ENCODE measurements at places on chromosomes 7 and 10. TPM values are rescaled to one million over a fixed set of nuclear protein-coding genes. Genes with fewer than 3 reads are reported as not detected.

The CRYGN gene
- 0.50 TPM for total RNA-seq

The LLCFC1 gene
- total RNA-seq = not detected

The NSUN5 gene
- 17.5 TPM for total RNA-seq

The GPR26 gene
- total RNA-seq = not detected

The TEX36 gene
- total RNA-seq = not detected

The TMEM139 gene
- not detected for total RNA-seq

The FAM25A gene
- not detected for total RNA-seq

The GPR146 gene
- 3.3 TPM for total RNA-seq

DNA sequence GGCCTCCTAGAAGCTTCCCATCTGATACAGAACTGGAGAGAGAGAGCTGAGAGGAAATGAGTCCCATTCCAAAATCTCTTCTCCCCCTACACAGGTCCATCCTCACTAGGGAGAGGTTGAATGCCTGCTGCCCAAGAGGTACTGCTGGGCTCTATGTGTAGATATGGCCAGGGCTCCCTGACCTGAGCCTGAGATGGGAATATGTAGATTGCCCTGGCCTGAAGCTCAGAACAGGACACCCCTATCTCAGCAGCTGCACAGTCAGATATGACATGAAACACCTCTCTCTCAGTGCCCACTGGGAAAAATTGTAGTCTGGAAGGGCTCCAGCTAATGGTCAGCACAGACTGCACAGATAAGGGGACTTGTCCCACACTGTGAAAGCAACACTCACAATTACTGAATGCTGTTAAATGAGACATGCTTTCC lies 3.1 kb upstream of the IFIT1B start:
- DNase-seq = peak; percentile 13

DNA sequence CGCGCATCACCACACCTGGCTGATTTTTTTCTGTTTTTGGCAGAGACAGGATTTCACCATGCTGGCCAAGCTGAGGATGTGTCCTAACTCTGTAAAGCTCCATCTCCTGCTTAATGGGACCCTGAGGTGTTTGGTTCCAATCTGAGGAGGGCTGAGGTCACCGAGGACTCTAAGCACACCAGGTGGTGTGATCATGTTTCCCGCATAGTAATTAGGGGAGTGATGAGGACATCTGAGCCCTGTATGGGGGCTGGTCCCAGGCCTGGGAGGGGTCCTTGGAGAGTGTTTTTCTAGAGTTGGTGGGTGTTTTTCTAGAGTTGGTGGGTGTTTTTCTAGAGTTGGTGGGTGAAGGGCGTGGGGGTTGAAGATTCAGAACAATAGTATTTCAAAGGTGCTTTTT lies 3.0 kb upstream of the ABHD11 start:
- DNase-seq = no peak

GRCh38 chr7:887488-887820 lies 11.1 kb downstream of the GET4 start:
- no peak for DNase-seq

DNA sequence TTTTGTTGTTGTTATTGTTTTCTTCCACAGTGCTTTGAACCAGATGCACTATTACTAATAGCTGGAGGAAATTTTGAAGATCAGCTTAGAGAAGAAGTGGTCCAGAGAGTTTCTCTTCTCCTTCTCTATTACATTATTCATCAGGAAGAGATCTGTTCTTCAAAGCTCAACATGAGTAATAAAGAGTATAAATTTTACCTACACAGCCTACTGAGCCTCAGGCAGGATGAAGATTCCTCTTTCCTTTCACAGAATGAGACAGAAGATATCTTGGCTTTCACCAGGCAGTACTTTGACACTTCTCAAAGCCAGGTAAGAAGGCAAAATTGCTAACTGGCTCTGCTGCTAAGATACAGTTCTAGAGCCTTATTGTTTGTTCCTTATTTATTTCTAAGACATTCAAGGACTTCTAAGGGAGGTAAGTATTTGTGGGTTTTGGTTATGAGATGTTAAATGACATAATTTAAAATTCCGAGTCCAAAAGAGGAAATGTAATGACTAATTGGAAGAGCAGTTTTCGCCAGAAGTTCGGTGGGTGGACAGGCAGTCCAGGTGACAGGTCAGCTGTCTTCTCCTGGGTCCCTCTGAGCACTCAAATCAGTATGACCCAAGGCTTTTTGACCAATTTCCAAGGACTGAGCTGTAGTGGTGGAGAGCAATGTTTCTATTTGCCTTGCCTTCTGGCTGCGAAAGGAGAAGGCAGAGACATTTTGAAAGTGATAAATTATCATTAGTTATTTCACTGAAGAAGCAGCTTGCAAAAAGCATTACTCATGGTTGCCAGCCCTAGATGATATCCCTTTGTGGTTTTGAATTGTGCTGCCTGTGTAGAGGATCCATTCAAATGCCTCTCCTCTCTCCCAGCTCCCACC lies 10.1 kb downstream of the SLC39A12 start:
- DNase-seq = peak; percentile 91

GRCh38 chr10:125363791-125364190 lies 203.4 kb upstream of the CTBP2 start:
- DNase-seq = no peak

- no peak for DNase-seq
Observed at GRCh38 chr10:75367021-75367487, 34.5 kb downstream of the ZNF503 start.

GRCh38 chr7:91457208-91457607 lies 193.0 kb downstream of the FZD1 start:
- no peak for DNase-seq

GRCh38 chr7:105713488-105714465 lies 132.5 kb upstream of the EFCAB10 start:
- DNase-seq = no peak

DNA sequence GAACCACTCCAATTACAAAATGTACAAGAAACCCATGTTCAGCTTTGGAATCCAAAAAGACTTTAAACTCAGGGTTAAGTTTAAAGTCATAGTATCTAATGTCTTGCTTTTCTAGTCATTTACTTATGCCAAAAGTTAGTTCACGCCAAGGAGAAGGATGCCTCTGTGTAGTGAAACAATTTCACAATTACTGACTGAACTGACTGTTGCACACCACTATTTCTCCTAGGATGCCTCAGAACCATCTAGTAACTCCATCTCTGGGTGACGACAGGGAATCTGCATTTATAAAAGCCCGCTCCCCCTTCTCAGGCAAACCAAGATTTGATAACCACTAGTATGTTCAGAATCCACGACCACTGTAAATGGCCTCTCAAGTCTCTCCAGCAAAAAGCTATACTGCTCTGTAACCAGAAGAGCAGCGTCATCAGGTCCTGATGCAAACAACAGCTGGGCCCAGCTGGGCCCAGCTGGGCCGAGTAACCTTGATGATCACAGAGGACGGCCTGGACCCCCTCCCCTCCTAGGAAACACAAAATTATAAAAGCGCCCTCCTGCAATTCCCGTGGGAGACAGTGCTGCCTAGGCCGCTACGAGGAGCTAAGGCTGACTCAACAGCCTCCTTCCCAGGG lies 680 bp upstream of the ADO start:
- DNase-seq = peak; percentile 10

GRCh38 chr10:93081318-93081717 lies 7.6 kb downstream of the CYP26A1 start:
- no peak for DNase-seq

DNA sequence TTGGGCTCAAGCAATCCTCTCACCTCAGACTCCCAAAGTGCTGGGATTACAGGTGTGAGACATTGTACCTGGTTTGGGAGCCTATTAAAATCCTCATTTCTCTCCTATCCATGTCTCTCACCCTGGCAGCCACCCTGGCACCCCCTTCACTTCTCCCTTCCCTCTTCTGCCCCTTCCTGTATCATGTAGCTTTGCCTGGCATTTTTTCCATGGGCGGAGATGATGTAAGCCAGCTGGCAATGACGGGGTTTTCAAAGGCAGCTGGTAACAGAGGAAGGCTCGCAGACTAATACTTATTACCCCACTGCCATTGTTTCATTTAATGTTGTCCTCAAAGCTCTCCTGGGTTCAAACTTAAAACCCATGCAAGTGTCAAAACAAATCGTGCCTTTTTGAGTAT lies 61.9 kb downstream of the RGS10 start:
- DNase-seq = peak; percentile 59

- peak; percentile 42 for DNase-seq
Observed at GRCh38 chr10:104809288-104810090, 168.4 kb downstream of the SORCS3 start.

DNA sequence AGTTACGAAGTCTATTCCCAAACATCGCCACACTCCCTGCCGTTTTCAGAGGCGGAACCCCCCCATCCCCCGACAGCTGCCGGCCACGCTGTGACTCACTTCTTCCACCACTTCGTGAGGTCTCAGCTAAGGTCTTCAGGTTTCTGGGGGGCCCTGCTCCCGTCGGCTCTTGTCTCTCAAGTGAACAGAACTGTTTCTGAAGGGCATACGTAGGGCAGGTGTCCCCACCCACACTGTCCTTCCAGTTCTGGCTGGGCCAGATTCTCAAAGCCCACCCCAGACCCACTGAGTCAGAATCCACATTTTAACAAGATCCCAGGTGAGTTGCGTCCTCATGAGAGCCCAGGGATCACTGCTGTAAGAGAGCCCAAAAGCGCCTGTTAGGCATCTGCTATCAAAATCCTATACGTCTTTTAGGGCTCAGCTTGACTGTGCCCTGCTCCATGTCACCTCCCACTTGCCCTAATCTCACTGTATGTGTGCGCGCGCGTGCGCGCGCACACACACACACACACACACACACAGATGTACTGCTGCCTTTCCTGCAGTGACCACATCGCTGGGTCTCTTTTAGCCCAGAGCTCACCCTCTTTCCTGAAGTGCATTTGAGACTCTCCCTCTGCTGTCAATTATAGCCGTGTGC lies 78.8 kb downstream of the PROSER2 start:
- DNase-seq = no peak

DNA sequence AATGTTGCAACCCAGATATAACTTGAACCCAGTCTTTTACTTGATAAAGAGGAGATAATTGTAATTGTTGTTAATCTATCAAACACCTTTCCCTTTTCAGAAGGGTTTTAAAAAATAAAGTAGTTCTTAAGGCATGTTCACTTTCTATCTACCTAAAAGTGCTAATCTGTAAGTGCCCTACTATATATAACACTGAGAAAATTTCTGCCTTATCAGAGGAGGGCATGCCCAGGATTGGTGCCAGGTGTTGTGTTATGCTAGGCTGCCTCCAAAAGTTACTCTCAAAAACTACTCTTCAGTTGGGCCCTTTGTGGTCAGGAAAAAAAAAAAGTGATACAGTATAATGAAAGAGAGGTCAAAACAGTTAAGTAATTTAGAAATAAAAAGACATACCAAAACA lies 36.3 kb downstream of the SMNDC1 start:
- no peak for DNase-seq

DNA sequence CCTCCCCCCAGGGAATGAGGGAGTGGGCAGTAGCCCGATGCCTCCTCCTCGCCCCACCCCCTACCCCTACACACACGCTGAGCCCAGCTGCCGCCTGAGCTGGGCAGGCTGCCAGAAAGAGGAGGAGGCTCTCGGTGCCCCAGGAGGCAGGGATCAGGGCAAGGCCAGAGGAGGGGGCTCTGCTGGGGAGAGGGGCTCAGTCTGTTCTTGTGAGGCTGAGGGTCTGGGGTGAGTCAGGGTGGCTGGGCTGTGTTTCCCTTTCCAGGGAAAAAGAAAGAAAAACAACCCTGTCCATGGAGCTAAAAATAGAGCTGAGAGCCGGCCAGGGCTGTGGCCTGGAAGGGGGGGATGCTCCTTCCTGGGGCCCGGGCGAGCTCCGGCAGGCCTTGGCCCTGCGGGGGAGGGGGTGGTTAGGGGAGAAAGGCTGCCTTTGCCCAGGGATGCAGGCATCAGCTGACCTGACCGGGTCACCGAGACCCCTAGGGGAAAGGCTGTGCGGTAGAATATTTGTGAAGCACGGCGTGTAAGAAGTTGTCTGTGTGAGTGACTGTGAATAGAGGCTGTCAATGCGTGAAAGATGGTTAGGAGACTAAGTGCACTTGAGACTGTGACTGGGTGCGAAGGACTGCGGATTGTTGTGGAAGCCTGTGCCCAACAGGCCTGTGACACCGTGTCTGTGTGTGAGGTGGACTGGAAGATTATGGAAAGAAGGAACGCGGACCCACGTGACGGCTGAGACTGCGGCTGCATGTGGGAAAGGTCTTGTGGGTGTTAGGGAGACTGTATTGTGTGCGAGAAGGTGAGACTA lies 1.2 kb upstream of the LZTS2 start:
- peak; percentile 87 for DNase-seq

GRCh38 chr7:159126311-159127260 lies 18.1 kb downstream of the VIPR2 start:
- no peak for DNase-seq

DNA sequence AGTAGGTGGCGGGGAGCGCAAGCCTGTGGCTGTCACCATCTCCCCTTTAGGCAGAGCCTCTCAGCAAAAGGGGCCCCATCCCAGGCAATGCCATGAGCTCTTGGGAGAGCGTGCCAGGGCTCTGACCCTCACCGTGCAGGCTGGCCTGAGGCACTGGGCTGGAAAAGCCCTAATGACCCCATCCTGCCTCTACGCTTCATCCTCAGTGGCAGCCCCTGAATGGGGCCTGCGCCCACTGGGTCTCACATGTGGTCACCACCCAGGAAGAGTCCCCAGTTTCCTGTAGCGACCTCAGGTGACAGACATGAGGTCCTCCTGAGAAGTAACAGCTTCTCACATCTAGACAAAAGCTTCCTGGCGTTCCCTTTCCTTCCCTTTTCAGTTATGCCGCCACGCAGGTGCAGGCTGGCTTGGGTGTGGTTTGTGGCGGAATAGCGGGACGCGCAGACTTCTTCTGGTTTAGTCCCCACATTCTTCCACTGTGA lies 59.2 kb downstream of the CLEC2L start:
- no peak for DNase-seq

GRCh38 chr10:65710306-65710705 lies 1215.5 kb upstream of the LRRTM3 start:
- peak; percentile 4 for DNase-seq

DNA sequence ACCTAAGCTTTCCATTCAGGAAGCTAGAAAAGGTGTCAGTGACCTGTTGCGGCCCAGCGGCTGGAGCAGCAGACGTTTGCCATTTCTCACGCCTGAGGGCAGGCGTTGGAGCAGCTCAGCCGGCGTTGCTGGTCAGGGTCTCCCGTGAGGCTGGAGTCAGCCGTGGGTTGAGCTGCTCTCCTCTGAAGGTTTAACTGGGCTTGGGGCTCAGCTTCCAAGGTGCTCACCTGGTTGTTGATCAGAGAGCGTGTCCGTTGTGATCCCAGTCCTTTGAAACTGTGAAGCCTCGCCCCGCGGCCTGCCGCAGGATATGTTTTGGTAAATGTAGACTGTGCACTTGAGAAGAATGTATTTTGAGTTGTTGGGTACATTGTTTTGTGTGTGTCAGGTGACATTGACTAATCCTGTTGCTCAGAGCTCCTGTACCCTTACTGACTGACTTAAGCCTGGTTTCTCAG lies 20.6 kb upstream of the PWWP2B start:
- no peak for DNase-seq

Measured in fibroblast of lung (primary cell).